NCI-H774 (cell line): ENCODE measurements at places on chromosomes 1 and 21.

DNA sequence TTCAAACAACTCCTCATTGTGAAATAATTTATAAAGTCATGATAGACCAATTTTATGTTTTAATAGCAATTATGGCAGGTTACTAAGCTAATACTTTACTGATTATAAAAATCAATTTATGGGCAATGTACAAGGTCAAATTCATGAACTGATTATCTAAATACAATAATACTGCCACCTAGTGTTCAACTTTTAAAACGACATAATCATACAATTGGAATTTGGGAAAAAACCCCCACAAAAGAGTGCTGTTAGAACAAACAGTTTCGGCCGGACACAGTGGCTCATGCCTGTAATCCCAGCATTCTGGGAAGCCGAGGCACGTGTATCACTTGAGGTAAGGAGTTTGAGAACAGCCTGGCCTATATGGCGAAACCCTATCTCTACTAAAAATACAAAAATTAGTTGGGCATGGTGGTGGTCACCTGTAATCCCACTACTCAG, 14.0 kb downstream of the GTF2B start:
- no peak for DNase-seq

DNA sequence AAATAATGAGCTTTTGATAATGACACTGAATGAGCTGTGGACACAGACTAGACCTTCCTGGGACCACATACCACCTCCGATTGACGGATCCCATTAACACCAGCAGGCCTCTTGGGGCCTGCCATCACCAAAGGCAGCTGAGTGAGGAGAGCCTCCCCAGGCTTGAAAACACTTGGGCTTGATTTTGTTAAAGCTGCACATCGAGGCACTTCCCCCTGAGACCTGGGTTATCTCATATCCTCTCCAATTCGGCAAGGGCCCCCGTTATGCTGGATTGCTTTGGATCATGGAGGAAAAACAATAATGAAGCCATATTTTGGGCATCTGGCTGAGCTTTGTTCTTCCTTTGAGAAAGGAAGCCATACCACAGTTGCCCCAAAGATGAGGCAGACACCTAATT, 143.0 kb downstream of the AJAP1 start:
- no peak for DNase-seq

DNA sequence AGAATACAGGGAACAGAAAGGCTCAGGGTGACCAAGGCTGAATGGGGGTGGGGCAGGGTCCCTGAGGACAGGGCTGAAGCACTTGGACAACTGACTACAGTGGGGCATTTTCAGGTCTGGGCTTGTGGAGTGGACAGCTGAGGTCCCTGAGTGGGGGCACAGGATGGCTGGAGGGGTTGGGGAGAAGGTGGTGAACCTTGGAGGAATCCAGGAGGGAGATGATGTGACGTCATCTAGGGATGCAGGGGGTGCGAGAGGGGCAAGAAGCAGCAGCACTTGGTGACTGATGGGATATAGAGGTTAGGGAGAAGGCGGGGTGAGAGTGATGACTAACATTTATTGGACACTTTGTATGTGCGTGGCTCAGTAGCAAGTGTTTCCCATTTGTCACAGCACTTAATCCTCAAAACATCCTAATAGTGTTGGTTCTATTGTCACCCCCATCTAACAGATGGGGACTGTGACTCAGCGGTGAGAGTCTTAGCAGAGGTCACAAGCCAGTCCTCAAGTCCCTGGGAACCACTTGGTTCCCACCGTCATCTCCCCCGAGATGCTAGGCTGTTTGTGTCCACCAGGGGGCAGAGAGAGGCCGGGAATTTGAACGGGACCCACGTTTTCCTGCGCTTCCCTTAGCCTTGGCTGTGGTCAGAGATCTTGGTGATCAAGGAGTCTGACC, 27.9 kb upstream of the BMP8B start:
- DNase-seq: peak; percentile 84

GRCh38 chr1:174841747-174842146, 158.0 kb upstream of the CACYBP start:
- no peak for DNase-seq

GRCh38 chr1:111251570-111251969, 24.1 kb downstream of the CHI3L2 start:
- no peak for DNase-seq

DNA sequence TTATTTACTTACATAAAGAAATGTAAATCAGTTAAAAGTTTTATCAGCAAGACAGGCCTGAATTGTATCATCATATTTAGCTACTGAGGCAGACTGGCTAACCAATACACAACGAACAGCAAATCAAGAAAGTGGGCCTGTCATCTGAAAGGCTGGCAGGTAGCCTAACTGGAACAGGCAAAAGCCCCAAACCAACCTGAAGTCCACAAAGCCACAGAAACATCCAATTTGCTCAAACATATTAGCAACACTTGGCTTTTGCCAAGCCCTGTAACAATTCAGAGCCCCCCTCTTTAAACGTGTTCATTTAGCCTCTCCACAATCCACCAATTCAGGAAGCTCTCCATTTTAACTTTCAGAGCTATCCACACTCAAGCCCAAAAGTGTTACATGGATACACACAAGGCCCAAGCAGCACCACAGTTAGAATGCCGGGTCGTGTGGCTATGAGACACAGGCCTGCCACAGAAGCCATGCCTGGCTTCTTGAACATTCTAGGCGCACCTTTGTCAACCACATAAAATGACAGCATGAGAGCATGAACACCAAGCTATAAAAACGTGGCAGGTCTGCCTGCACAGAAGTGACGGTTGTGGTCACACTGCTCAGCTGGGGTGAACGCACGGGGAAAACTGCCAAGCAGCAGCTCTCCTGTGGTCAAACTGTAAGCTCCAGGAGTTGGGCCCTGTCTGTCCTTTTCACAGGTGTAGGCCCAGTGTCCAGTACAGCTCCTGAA, 49.3 kb downstream of the CD34 start:
- no peak for DNase-seq

- DNase-seq: no peak
These were observed 249.5 kb upstream of the POU3F1 start for GRCh38 chr1:38296047-38296446.

DNA sequence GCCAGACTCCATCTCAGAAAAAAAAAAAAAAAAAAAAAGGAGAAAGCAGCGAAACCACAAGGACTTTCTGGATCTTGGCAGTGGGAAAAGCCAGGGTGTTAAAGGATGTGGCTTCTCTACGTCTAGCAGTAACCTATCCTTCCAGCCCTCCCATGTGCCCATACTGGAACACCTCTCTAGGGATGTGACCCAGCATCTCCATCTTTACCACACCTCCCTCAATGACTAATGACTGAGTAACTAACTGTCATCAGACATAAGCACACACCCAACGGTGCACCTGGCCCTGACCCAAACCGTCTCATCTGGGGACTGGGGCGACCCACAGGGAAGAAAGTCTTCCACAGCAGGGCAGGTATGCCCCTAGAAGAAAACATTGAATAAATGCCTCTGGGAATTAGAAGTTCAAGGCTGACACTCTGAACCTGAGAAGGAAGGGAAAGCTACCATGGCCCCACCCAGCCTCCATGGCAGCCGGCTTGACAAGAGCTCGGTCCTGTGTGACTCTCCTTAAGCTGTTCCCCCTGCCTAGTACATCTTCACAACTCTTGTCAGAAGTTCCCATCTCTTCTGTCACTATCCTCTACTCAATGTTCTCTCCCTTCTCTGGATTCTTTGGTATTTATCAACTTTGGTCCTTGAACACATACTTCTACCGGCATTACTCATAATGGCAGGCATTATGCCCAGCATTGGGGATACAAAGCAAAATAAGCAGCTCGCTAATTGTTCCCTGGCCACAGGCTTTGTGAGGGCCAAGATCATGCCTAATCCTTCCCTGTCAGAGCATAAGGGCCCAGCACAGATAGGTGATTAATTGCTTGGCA, 14.8 kb upstream of the PAQR6 start:
- DNase-seq: no peak
